Endothelial cell of umbilical vein (primary cell): ENCODE measurements at places on chromosomes 12 and 14. TPM values are rescaled to one million over a fixed set of nuclear protein-coding genes. Genes with fewer than 3 reads are reported as not detected.
A peak's percentile ranks its signal among the peaks of the same experiment; 100 is the strongest.

GRCh38 chr12:3190101-3190500 lies 112.9 kb downstream of the TSPAN9 start:
- peak; percentile 72 for DNase-seq

GRCh38 chr12:57098546-57098945 lies 9.6 kb downstream of the NAB2 start:
- DNase-seq, result no peak

DNA sequence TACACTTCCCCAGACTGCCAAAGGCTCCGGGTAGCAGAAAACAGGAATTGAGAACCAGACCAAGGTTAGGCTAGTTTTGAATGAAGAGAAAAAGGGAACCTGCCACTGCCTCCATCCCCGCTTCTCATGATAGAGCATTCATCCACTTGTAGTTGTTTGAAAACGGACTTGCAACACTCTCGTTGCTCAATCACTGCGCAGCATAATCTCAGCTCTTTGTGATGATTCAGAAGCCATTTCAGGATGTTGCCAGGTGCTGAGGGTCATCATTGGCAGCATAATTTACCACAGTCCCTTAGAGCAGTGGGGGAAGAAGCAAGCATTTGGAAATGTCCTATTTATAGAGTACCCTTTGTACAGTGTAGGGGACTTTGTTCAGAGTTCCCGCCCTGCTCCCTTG lies 25.6 kb downstream of the KCNK13 start:
- no peak for DNase-seq

- no peak for DNase-seq
Measured at GRCh38 chr12:103783744-103784664, 57.0 kb downstream of the NT5DC3 start.

DNA sequence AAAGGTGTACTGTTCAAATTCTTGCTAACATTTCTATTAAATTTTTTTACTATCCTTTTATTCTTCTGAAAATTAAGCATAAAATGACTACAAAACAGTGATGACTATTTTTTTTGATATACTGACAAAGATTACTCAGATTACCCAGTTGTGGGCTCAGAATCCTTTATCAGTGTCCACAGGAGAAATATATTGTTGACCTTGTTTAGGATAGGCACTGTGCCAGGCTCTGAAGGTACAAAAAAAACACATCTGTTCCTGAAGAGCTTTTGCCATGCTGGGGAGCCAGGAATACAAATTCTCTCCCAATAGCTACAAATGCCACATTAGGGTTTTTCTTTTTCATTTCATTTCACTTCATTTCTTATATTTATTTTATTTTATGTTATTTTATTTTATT lies 26.9 kb upstream of the GCH1 start:
- DNase-seq, result peak; percentile 21

DNA sequence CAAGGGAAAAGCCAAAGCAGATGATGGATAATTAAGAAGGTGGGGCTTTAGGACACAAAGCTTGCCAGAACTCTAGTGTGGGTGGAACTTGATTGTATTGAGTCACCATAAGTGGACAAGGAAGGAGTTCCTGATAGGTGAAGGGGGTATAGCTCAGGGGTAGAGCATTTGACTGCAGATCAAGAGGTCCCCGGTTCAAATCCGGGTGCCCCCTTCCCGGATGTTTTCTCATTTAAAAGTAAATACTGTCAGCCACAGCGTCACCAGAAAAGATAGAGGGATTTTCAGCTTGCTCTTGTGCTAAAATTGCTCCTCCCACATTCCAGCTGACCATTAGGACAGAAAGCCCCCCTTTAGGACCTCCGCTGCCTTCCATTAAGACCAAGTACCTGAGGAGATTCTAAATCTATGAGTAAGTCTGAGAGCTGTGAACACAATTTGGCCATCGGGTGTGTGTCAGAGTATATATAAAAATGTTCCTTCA lies 36.6 kb downstream of the DCAF4 start:
- peak; percentile 27 for DNase-seq

DNA sequence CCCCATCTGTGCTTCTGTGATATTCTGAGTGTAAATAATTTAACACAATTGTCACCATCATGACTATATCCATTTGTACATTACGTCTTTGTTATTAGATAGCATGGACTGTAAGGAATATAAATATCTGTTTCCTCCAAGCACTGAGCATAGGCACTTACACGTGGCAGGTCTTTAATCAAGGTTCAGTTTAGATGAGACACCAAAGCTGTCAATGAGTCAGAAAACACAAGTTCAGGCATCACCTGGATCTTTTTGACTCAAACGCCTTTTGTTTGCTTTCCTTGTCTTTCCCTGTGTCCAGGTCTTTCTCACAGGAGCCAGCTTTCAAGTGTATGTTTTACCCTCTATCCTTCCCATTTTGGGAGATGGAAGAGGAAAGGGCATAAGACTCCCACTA lies 163.2 kb upstream of the CCDC198 start:
- DNase-seq, result no peak

- DNase-seq, result no peak
Measured at GRCh38 chr12:9367201-9367600, 159.0 kb upstream of the PZP start.

GRCh38 chr14:94936401-94936892 lies 166.5 kb upstream of the GSC start:
- DNase-seq, result no peak

- DNase-seq, result peak; percentile 36
Measured at GRCh38 chr14:95361373-95362137, 41.8 kb upstream of the CLMN start.

- no peak for DNase-seq
Measured at GRCh38 chr14:58677996-58678395, 40.2 kb downstream of the DACT1 start.

GRCh38 chr12:123958876-123959275 lies 13.8 kb downstream of the CCDC92 start:
- no peak for DNase-seq

- no peak for DNase-seq
Measured at GRCh38 chr14:50871914-50872732, at the start of gene ABHD12B. Gene ABHD12B (plus strand): TSS chr14:50872053. CDS start chr14:50872175, 122 bp downstream.

DNA sequence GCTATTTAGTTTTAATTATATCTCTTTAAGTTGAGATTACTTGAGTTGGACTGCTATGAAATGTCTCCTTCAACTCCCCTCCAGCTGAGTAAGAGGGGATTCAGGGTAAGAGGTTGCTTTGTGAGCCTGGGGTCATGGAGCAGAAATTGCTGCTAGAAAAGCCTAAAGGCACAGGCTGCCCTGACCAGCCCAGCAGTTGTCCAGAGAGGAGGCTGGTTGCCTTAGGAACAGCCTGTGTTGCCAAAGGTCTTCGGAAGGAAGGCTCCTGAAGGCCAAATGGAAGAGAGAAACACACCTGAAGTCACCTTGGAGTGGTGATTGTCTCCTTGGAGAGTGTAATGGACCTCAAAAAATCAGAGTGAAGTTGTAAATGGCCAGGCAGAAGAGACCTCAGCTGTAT lies 235.5 kb upstream of the PDE3A start:
- no peak for DNase-seq

DNA sequence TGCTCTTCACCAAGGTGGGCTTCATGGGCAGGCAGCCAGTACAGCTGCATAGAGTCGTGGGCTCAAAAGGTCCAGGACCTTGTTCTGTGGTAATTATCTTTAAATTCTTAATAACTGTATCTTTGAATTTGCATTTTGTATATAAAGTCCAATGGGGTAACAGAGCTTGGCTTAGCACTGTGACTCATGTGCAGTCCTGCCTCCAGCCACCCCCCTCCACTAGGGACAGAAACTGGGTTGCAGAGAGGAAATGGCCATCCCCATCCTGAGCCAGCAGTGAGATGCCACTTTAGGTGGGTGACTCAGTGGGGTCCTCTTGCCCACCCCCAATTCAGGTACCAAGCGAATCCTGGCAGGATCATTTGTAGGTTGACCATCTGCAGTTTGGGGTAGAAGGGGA lies 48.1 kb downstream of the EPS8 start:
- no peak for DNase-seq

DNA sequence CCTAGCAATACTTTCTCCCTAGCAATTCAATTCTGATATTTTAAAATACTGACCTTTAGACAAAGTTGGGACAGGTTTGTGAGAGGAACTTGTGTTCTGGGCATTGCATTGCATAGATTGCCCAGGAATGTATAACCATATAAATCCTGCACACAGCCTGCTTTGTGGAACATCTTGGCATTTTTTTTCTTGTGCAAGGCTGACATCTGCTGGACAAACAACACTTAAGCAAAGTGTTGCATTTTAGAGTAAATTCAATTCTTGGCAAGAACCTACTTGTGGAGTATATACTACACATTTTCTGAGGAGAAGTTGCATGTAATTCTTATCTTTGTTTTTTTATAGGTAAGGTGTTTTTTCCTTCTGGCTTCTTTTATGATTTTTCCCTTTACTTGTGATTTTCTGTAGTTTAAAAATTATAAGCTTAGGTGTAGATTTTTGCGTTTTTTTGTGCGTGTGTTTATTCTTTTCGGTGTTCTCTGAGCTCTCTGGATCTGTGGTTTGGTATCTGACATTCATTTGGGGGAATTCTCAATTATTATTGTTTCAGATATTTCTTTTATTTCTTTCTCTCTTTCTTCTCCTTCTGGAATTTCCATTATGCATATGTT lies 26.4 kb downstream of the TESPA1 start:
- peak; percentile 70 for DNase-seq

- DNase-seq, result no peak
Measured at GRCh38 chr12:13005649-13006048, 5.6 kb upstream of the HEBP1 start.

GRCh38 chr14:71799841-71800240 lies 132.4 kb upstream of the RGS6 start:
- no peak for DNase-seq

GRCh38 chr12:78793491-78793890 lies 71.1 kb upstream of the SYT1 start:
- DNase-seq, result no peak

- DNase-seq, result no peak
Measured at GRCh38 chr14:31479027-31479426, 8.8 kb downstream of the GPR33 start.

DNA sequence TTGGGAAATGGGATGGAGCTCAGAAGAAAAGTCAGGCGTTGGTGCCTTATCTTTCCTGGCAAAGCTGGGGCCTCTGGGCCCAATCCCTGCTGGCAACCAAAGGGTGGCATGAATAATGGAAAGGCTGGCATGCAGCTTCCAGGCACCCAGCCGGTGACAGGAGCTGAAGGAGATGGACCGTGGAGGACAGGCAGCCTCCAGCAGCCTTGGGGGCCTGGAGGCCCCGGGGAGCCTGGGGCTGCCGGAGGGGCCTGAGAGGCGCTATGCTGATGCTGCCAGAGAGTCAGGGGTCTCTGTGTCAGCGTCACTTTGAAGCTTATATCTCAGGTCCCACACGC lies 38.2 kb upstream of the EML1 start:
- no peak for DNase-seq

Gene FSCB
- not detected in 2 replicates for polyA plus RNA-seq

Gene ANKS1B
- polyA plus RNA-seq, result 0.15 TPM in 1 of 2 replicates, not detected in the other

Gene RNASE2
- polyA plus RNA-seq, result not detected in 2 replicates

Gene MYBPC1
- not detected in 2 replicates for polyA plus RNA-seq
